ENCODE measurements at places on chromosomes 2 and 18. TPM values are rescaled to one million over a fixed set of nuclear protein-coding genes. Genes with fewer than 3 reads are reported as not detected.

Gene ME2
- 42.7 TPM for total RNA-seq

Gene PLGLB1
- 0.38 TPM for total RNA-seq

Gene KATNAL2
- 3.3 TPM for total RNA-seq

Gene AMER3
- not detected for total RNA-seq

Gene PCARE
- not detected for total RNA-seq
